Stimulated activated CD8-positive, alpha-beta memory T cell treated with anti-CD3 and anti-CD28 coated beads, Interleukin-15, amount 100 ng/mL, for 1 hour (primary cell): ENCODE measurements at places on chromosomes 2 and 18.

DNA sequence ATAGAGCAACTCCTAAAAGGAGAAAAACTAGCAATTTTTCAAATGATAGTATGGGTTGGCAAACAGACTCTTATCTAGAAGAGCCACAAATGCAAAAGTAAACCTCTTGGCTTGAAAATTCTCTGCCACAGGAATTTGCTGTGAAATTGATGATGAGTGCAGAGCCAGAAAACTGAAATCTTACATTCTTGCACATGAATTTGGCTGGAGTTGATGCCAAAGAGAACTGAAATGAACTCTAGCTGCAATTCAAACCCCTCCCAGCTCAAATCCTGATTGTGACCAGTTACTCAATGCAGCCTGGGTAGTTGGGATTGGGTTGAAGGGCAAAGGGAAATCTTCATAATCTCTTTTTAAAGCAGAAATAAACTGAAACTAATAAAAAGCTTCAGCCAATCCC lies 266.6 kb downstream of the PDE11A start:
- no peak for DNase-seq

GRCh38 chr2:238875101-238875470 lies 27.2 kb downstream of the TWIST2 start:
- DNase-seq = no peak

GRCh38 chr2:190984595-190984994 lies 29.4 kb downstream of the STAT1 start:
- DNase-seq = no peak

GRCh38 chr2:25065768-25066167 lies 23.9 kb downstream of the EFR3B start:
- DNase-seq = no peak

- DNase-seq = no peak
Observed at GRCh38 chr18:35114305-35114704, 73.1 kb downstream of the MAPRE2 start.

GRCh38 chr2:118464546-118465265 lies 376.4 kb downstream of the INSIG2 start:
- DNase-seq = no peak
